Astrocyte (in vitro differentiated cells and primary cell): ENCODE measurements at places on chromosomes 3 and 15. TPM values are rescaled to one million over a fixed set of nuclear protein-coding genes. Genes with fewer than 3 reads are reported as not detected.
A peak's percentile ranks its signal among the peaks of the same experiment; 100 is the strongest.

The GPR149 gene
- total RNA-seq: not detected in 2 replicates

The CIB2 gene
- 6.5 and 7.4 TPM in 2 replicates for total RNA-seq

The FETUB gene
- not detected in 2 replicates for total RNA-seq

The TMEM212 gene
- not detected in 2 replicates for total RNA-seq

The C2CD4B gene
- total RNA-seq: not detected in 2 replicates

The CCR9 gene
- total RNA-seq: not detected in 2 replicates

The INKA1 gene
- total RNA-seq: 2.7 and 3.9 TPM in 2 replicates

The PLA2G4E gene
- total RNA-seq: not detected in 2 replicates

The SEMA3B gene
- 4.9 and 5.9 TPM in 2 replicates for total RNA-seq

The SCN11A gene
- 0.07 and 0.20 TPM in 2 replicates for total RNA-seq

The TRIM71 gene
- 10.9 and 17.2 TPM in 2 replicates for total RNA-seq

- peak; percentile 63 for DNase-seq
These were observed 70.9 kb downstream of the MYO9A start for GRCh38 chr15:72047020-72047419.

GRCh38 chr3:160851629-160852210 lies 95.7 kb downstream of the PPM1L start:
- DNase-seq: no peak

DNA sequence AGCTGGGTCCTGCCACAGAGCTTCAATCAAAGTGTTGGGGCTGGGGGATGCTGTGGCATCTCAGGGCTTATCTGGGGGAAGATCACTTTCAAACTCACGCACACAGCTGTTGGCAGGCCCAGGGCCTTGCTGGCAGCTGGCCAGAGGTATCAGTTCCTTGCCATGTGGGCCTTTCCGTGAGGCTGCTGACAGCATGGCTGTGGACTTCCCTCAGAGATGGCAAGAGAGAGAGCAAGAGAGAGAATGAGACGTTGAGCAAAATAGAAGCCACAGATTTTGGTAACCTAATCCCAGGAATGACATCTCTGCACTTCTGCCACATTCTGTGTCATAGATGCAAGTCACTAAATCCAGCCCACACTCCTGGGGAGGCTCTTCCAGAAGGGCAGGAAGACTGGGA lies 91.0 kb downstream of the TPRG1 start:
- DNase-seq: no peak

DNA sequence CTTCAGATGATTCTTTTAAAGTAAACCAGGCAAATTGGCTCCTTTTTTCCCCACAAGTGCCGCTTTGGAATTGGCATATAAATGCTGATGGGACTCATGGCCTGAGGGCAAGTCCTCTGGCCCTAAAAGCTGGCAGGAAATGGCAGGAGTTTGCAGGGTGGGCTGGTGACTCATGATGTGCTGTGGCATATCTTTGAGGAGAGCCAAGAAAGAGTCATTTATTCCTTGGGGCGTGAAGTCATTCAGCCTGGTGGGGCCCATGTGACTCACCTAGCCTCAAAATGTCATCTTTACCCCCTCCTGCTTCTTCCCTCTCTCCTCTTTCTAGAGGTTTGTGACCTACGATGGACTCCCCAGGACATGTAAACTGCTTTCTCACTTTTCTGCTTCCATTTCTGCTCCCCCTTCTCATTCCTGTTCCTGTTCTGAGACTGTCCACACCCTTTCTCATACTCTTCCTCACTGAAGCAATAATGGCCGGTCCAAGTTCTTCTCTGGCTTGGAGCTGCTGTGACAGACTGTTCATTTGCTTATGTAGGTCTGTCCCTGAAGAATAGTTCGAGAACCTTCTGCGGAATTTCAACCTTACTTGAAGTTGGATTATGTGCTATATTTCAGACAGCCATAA lies 326.1 kb downstream of the SATB1 start:
- DNase-seq: peak; percentile 90

- DNase-seq: no peak
These were observed 1461.7 kb upstream of the ALCAM start for GRCh38 chr3:103904991-103905390.

DNA sequence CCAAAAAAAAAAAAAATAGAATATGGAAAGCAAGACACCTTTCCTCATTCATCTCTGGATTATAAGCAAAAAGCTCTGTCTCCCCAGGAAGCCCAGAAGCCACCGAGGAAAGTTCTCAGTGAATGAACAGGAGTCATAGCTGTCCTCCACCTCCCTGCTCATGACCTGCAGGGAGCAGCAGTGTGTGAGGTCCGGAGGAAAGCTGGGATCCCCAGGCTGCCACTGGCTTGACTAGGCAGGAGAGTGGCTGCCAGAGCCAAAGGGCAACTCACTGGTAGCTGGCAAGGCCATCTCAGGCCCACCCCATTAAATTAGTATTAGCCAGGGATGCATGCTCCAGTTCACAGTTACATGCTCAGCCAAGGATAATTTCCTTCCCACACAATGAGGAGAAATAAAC lies 191.6 kb upstream of the STT3B start:
- DNase-seq: no peak

GRCh38 chr15:40367686-40368611 lies 9.9 kb downstream of the DISP2 start:
- peak; percentile 69 for DNase-seq

DNA sequence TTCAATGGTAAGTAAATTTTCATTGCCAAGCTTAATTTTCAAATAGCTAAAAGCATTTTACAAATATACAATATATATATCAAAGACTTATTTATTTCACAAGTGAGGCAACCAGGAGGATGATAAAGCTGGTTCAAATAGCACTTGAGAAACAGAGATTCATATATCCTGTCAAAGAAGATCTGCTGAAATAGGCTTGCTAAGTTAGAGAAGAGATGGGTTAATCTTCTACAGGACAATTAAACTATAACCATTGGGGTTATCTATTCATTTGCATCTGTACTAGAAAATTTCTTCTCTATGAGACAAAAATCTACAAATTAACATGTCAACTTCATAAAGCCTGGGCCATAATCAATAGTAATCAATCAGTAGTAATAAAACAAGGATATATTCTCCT lies 637.7 kb upstream of the UBE2E2 start:
- DNase-seq: no peak

DNA sequence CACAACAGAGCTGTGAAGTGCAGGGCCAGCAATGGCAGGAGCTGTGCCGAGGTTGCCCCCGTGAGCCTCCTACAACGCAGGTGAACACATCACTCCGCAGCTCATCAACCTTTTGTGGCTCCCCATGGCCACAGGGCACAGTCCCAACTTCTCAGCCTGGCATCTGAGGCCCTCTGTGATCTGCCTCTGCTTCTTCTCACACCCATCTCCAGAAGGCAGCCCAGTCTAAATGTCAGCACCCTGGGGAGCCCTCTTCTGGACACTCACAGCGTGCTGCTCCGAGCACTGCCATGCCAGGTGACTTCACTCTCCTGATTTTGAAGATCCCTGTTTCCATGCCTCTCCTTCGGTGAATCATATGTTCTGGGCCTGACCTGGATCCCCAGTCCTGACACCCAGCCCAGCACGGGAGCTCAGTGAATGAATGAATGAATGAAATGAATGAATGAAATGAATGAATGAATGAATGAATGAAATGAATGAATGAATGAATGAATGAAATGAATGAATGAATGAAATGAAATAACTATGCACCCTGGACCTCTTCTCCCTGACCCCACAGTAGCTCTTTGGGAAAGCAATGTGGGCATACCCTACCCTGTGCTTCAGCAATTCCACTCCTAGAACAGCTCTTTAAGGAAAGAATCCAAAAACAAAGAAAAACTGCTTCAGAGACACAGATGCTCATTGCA lies 17.9 kb upstream of the SKIC8 start:
- DNase-seq: no peak

- DNase-seq: no peak
These were observed 64.9 kb downstream of the IMPG2 start for GRCh38 chr3:101255441-101255840.

GRCh38 chr3:86978111-86978551 lies 12.8 kb downstream of the VGLL3 start:
- DNase-seq: peak; percentile 44

DNA sequence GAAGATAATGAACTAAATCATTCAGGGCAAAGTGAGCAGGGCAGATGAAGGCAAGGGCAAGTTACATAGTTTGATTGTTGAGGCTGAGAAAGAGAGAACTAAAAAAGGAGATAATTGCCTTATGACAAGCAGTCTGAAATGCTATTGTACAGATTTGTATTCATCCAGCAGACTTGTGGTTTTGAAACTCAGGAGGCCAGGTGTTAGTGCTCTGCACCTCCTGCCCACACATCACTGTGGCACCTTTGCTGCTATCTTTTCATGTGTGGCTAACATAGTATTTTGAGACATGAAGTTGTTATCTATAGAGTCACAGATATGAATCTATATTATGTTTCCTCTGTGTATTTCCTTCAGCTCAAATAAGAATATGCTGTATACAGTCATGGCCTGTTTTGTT lies 24.3 kb upstream of the SUCLG2 start:
- DNase-seq: no peak

DNA sequence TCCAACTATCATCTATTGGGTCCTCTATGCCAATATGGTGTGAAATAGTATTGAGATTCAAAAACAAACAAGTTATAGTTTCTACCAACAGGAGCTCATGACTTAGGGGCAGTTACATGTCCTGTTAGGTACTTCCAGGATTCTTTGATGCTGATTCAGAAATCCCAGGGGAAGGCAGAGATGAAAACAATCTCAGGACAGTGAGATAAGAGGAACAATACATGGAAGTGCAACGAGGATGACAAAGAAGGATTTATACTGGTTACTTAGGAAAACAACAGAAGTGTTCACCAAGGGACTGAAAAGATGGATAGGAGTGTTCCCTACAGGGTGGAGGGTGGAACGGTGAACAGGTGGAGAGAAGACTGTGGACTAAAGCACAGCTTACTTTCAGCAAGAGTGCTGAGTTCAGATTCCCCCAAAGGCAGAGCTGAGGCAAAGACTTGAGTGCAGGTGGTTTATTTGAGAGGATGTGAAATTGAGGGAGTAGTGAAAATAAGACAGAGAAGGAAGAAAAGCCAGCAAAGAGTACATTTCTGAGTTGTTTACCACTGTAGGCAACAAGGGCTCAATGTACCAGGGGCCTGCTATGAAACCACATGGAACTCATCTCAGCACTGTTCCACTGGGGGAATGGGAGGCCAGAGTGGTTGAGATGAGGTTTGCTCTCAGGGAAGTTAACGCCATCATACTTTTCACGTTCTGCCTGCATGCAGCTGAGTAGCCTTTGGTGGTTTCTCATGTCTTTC lies 68.1 kb downstream of the TRIM69 start:
- DNase-seq: no peak

DNA sequence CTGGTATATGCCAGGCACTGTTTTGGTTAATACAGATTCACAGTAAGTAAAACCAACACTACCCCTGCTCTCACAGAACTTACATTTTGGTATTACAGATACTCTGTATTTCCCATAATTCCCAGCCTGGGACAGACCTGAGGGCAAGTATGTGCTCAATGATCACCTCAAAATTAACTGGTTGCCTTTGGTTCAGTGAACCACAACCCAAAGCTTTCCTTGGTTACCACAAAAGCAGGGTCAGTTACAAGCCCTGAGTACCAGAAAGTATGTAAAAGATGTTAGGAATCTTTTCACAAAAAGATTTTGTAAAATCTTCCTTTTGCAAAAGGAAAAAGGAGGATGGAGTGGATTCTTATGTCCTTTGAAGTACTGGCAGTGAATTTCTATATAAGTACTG lies 72.2 kb upstream of the GUCA1C start:
- peak; percentile 32 for DNase-seq
